AG04450 (cell line): ENCODE measurements at places on chromosomes 2 and 18.

GRCh38 chr2:30475542-30475941 lies 28.5 kb downstream of the LCLAT1 start:
- DNase-seq = no peak

DNA sequence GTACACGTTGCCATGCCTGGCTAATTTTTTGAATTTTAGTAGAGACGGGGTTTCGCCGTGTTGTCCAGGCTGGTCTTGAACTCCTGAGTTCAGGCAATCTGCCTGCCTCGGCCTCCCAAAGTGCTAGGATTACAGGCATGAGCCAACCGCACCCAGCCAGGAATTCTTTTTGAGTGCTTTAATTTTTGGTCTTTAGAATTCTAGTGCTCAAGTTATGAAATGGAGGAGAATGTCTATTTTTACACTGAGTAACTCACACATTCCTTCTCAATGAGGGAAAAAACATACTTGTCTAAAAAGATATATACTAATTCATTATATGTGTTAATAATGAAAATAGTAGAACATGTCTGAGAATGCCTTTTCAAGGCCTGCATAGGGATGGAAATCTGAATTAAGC lies 8.5 kb downstream of the ZNF396 start:
- no peak for DNase-seq

- DNase-seq = no peak
Measured at GRCh38 chr18:49006641-49007454, 56.1 kb upstream of the SMAD7 start.

DNA sequence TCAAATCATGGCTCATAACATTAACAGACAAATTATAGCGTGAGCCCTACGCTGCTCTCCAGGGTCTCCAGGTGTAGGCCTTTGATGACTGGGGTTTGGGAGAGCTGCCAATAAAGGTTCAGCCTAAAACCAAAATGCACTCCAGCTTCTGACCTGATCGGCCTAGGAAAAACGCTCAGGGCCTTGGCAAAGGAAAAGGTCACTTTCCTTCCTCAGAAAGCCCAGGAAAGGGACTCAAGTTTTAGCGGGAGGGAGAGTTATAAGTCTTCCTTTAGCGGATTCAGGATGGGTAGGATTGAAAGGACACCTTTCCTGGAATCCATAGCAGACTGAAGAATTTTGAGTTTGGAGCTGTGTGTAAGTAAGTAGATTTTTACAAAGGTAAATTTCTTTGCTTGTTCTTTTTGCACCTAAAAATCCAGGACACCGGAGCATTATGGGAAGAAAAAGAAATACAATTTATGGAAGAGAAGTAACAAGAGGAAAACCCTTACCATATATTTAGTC lies 8.8 kb downstream of the EVX2 start:
- no peak for DNase-seq
